ENCODE measurements at places on chromosomes 13 and 19. TPM values are rescaled to one million over a fixed set of nuclear protein-coding genes. Genes with fewer than 3 reads are reported as not detected.

- H3K4me3 ChIP-seq = no peak overlapping the region
- DNase-seq = no peak
- H3K27me3 ChIP-seq = no peaks in the 10 kb centered on the region
- H3K36me3 ChIP-seq = no peaks in the 10 kb centered on the region
These were observed 218.7 kb downstream of the POSTN start for GRCh38 chr13:37379841-37380240.

Gene CD37
- 137 TPM for total RNA-seq

GRCh38 chr19:3378352-3379150, 12.2 kb downstream of the NFIC start:
- no peaks in the 10 kb centered on the region for H3K27me3 ChIP-seq
- peaks cover 8% of the 10 kb centered on the region for H3K36me3 ChIP-seq
- no peak overlapping the region for H3K27ac ChIP-seq
- H3K4me3 ChIP-seq = no peak overlapping the region
- peaks cover 4% of the 10 kb centered on the region for H3K4me1 ChIP-seq
- no peak for DNase-seq

Gene KLK2
- 0.51 TPM for total RNA-seq

Gene SIAH3
- 0.07 TPM for total RNA-seq

DNA sequence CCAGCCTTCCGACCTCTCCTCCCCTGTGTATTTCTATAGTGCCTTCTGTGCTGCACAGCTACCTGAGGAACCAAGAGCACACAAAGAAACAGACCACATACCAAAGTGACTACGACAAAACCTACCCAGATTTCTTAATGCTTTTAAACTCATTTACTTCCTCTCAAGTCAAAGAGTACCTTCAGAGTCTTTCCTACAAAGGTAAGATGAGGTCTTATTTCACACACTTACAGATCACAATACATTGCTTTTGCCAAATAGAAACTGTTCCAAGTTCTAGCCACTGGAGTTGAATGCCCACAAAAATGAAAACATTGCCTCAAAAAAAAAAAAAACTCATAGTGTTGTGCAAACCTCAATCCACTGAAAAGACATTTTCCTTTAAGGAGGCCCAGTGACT, 36.4 kb downstream of the TEX26 start:
- no peak overlapping the region for H3K4me3 ChIP-seq
- H3K27me3 ChIP-seq = peaks cover 35% of the 10 kb centered on the region

DNA sequence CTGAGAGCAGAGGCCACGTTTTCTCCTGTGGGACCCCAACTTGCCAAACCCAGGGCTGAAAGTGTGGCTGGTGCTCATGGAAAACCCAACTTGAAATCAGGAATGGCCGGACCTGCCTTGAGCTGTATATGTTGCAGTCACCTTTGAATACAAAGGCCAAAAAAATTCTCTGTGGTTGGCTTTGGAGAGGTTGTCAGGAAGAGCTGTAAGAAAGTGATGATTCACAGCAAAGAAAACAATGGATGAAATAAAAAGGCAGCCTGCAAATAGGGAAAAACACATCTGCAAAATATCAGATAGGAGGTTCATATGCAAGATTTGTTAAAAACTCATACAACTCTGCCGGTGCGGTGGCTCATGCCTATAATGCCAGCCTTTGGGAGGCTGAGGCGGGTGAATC, 715.8 kb downstream of the UQCRFS1 start:
- DNase-seq = no peak
- no peaks in the 10 kb centered on the region for H3K36me3 ChIP-seq
- H3K27me3 ChIP-seq = no peaks in the 10 kb centered on the region
- H3K27ac ChIP-seq = no peak overlapping the region
- H3K4me1 ChIP-seq = peaks cover 18% of the 10 kb centered on the region
- H3K4me3 ChIP-seq = no peak overlapping the region

Gene ZNF534
- not detected for total RNA-seq

Gene KIR3DL2
- total RNA-seq = 0.14 TPM

Gene OR7A10
- not detected for total RNA-seq

DNA sequence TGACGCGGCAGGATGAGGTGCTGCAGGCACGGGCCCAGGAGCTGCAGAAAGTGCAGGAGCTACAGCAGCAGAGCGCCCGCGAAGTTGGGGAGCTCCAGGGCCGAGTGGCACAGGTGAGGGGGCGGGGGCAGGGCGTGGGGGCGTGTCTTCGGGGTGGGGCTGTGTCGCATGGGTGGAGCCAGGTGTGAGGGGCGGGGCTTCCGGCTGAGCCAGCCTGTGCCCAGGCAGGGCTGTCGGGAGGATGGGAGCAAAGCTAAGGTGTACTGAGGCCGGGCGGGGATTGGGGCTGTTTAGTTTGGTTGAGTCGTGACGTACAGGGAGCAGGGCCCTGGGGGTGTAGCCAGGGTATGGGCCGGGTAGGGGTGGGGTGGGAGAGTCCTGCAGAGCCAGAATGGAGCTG, 62.3 kb downstream of the KCNC3 start:
- H3K36me3 ChIP-seq = no peaks in the 10 kb centered on the region
- no peak overlapping the region for H3K27ac ChIP-seq
- H3K4me1 ChIP-seq = no peaks in the 10 kb centered on the region
- no peak overlapping the region for H3K4me3 ChIP-seq
- peak; percentile 47 for DNase-seq
- peaks cover 11% of the 10 kb centered on the region for H3K27me3 ChIP-seq

Data from activated CD8-positive, alpha-beta T cell treated with anti-CD3 and anti-CD28 coated beads for 36 hours (primary cell).